CD4-positive, alpha-beta T cell treated with Interleukin-10 for 1 hour (primary cell): ENCODE measurements at places on chromosomes 6 and 20.

- DNase-seq, result no peak
Observed at GRCh38 chr6:144879436-144879835, 594.3 kb downstream of the UTRN start.

GRCh38 chr20:40192081-40192480 is 497.0 kb downstream of the MAFB start:
- DNase-seq, result no peak

- no peak for DNase-seq
Observed at GRCh38 chr20:52830598-52830997, 141.6 kb upstream of the TSHZ2 start.

- no peak for DNase-seq
Observed at GRCh38 chr6:113304116-113304515, 553.0 kb upstream of the MARCKS start.

DNA sequence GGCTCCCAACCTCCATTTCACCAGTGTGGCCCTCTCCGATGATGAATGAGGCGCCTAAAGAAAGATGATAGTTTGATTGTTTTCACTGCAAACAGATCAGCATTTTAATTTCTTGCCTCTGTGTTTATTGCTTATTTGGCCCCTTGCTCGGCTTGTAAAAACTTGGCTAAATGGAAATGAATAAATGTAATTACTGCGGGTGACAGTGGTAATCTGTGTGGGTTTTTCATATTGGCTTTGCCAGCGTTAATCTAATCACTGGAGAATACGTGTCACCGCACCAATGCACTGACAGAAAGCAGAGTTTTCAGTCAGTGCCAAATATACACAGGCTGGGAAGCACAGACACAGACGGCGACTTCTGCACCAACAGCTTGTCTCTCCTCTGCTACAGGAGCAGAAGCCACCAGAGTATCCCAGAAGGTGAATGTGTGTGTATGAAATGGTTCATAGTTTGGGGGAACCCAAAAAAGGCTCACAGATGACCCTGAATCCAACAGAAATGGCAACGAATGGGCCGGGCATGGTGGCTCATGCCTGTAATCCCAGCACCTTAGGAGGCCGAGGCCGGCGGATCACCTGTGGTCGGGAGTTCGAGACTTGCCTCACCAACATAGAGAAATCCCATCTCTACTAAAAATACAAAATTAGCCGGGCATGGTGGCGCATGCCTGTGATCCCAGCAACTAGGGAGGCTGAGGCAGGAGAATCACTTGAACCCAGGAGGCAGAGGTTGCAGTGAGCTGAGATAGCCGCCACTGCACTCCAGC is 534.0 kb downstream of the PKHD1 start:
- no peak for DNase-seq

DNA sequence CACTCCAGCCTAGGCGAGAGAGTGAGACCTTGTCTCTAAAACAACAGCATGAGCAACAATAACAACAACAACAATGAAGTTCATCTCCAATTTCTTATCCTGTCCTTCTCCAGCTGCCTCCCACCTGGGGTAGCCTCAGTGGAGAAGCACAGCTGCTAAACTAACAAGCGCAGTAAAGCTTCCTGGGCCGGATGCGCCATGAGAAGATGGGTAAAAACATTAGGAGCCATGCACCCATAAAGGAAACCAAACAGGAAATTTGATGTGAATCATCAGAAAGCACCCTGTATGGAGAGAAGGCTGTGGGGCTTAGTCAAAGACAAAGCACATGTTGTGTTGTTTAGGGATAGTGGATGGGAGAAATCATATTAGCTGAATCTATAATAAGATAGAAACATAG is 61.1 kb upstream of the CCN6 start:
- DNase-seq, result peak; percentile 68

DNA sequence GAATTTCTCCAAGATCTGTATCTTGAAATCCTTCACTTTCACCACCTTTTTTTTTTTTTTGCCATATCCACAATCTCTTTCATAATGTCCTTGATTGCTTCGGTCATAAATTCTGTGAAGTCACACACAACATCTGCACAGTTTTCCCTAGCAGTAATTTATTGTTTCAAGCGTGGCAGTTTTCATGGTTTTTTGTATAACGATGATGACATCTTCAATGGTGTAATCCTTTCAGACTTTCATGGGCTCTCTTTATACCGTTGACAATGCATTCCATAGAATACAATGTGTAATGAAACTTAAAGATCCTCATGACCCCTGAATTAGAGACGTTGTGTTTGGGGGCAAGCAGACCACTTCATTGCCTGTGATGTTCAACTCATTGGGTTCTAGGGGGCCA is 693.1 kb downstream of the PTPRT start:
- DNase-seq, result no peak

- no peak for DNase-seq
Observed at GRCh38 chr20:51467956-51468626, 74.4 kb downstream of the NFATC2 start.

DNA sequence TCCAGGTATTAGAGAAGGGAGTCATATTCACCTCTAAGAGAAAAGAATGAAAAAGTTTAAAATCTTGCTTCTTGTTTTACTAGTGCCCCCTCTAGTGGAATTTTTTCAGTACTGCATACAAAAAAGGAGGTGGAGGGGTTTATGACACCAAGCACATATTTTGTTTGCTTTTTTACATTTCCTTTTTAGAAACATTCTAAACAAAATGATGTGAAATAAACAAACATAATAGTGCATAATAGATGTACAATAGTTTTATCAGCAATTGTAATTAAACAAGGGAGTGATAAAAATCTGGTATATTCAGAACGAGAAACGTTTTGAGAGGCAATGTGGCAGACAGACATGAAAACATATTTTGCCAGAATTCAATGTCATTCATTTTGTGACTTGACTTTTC is 111.0 kb upstream of the TFAP2D start:
- DNase-seq, result peak; percentile 21

- DNase-seq, result peak; percentile 9
Observed at GRCh38 chr6:53151676-53152075, 3.0 kb upstream of the GCM1 start.

- no peak for DNase-seq
Observed at GRCh38 chr6:52635049-52635577, 35.8 kb upstream of the TMEM14A start.

DNA sequence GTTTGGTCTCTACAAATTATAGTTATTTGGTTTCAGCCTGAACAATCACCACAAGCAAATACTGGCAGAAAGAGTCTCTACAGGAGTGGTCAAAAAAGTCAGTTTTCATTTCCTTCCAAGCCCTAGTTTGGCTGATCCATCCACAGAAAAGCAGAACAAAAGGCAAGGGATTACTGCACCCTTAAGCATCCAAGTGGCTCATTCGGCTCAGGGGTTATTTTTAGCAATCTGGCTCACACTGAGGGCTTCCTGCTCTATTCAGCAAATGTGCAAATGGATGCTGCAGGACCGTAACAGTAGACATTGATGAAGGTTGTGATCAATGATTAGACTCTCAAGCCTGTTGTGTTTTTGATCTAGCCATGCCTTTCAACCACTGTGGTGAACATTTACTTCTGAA is 62.2 kb upstream of the FABP7 start:
- DNase-seq, result no peak

GRCh38 chr6:152094992-152095592 is 287.6 kb downstream of the ESR1 start:
- DNase-seq, result no peak

DNA sequence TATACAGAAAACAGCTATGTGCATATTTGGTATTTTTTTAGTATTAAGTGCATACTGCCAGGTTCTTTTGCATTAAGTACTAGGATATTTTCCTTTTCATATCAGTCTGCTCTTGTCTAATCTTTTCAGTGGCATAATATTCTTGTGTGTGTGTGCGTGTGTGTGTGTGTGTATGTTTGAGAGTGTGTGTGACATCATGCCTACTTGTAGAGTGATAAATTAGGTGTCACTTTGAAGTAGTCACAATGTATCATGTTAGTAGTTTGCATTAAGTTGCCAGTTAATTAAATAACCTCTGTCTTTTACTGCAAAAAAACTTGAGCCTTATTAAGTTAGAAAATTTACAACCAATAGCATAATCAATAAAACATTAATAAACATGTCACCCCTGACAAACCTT is 65.3 kb downstream of the CD83 start:
- no peak for DNase-seq

GRCh38 chr6:99613705-99614429 is 7.2 kb downstream of the PRDM13 start:
- DNase-seq, result no peak

DNA sequence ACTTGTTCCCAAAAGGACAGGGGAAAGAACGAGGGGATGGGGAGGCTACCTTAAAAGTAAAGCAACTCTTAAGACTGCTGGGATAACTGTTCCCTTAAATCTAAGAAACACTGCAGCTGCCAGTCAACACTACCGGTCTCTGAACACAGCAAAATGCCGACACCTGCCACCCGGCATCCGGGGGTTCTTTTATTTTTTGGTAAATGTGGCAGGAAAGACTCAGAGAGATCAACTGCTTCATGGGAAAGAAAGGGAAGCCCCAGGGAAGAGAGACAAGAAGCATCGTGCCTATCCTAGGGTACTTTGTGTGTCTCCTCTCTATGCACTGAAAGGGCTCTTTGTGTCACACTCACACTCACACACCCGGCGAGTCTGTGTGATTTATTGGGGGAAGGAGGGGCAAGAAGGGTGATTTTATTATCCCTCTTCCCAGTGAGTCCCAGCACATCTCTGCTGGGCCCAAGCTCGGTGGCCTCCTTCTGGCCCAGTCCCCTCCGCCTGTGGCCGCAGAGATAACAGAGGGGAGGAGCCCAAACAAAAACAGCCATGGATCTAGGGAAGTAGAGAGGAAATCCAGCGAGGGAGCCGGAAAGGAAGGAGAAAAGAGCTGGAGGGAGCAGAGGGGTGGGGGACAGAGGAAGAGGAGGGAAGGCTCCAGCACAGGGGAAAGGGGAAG is 1.4 kb downstream of the FYN start:
- peak; percentile 51 for DNase-seq

- DNase-seq, result no peak
Observed at GRCh38 chr6:35664945-35665344, 23.8 kb downstream of the FKBP5 start.
